ENCODE measurements at places on chromosomes 12 and 14. TPM values are rescaled to one million over a fixed set of nuclear protein-coding genes. Genes with fewer than 3 reads are reported as not detected.
A peak's percentile ranks its signal among the peaks of the same experiment; 100 is the strongest.

DNA sequence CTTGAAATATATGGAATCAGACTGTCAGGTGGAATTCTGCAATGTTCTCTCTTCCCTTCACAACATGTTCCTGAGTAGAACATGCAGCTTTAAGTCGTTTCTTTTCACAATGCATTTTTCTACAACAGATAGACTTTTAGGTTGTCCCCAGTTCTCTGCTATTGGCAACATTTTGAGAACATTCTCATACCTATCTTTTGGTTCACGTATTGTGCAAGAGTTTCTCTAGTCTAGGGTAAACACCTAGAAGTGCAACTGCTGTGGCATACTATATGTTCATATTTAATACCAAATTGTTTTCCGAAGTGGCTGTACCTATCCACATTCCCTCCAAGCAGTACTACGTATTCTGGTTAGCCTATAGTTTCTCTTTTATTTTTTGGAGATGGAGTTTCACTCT lies 32.1 kb downstream of the PPTC7 start:
- no peak for DNase-seq

DNA sequence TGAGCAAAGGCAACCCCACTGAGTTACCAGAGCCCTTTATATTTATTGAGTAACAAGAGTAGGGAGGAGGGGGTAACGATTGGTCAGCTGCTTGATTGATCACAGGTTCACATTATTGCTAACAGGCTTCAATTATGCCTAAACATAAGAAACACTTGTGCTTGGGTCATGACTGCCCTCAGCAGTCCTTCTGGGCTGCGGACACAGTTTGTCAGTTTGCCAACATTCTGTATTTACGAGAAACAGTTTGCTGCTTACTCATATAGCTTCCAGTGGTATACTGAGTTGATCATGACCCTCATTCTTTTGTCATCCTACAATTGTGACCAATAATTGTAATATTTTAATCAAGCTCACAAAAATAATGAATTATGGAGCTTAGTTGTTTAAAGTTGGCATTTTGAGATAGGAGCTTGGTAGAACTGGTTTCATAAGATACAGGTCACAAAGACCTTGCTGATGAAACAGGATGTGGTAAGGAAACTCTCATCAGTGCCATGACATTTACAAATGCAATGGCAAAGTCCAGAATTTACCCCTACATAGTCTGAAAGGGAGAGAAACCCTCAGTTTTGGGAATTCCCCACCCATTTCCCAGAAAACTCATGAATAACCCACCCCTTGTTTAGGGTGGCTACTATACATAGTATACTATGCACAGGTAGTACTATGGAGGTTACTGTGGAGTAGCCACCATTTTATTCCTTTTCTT lies 1421.0 kb upstream of the FLRT2 start:
- no peak for DNase-seq

GRCh38 chr12:109418848-109419480 lies 58.1 kb downstream of the KCTD10 start:
- no peak for DNase-seq

- DNase-seq = no peak
Observed at GRCh38 chr14:79018836-79019235, 848.7 kb downstream of the NRXN3 start.

GRCh38 chr14:60935319-60935718 lies 45.6 kb downstream of the TRMT5 start:
- no peak for DNase-seq

TROAP gene
- total RNA-seq = 37.3 TPM

DNA sequence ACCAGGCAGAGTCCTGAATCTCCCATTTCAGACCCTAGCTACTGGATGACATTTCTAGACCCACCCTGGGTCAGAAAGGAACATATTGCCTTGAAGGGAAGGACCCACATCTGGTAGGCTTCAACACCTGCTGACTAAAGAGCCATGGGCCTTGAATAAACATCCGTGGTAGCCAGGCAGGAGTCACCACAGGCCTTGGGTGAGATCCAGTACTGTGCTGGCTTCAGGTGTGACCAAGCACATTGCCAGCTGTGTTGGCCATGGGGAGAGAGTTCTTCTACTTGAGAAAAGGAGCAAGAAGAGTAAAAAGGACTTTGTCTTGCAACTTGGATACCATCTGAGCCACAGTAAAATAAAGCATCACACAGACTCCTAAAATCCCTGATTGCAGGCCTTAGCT lies 332.6 kb downstream of the SLC16A7 start:
- no peak for DNase-seq

MOK gene
- total RNA-seq = 23.0 TPM

- DNase-seq = no peak
Observed at GRCh38 chr12:43696154-43696553, 62.4 kb downstream of the PUS7L start.

- peak; percentile 67 for DNase-seq
Observed at GRCh38 chr12:54207539-54208294, 18.9 kb upstream of the SMUG1 start.

MYH6 gene
- total RNA-seq = not detected

Data from MG63 (cell line).